Upper lobe of right lung (tissue), 1 donor: ENCODE measurements at places on chromosomes 2 and 18.

DNA sequence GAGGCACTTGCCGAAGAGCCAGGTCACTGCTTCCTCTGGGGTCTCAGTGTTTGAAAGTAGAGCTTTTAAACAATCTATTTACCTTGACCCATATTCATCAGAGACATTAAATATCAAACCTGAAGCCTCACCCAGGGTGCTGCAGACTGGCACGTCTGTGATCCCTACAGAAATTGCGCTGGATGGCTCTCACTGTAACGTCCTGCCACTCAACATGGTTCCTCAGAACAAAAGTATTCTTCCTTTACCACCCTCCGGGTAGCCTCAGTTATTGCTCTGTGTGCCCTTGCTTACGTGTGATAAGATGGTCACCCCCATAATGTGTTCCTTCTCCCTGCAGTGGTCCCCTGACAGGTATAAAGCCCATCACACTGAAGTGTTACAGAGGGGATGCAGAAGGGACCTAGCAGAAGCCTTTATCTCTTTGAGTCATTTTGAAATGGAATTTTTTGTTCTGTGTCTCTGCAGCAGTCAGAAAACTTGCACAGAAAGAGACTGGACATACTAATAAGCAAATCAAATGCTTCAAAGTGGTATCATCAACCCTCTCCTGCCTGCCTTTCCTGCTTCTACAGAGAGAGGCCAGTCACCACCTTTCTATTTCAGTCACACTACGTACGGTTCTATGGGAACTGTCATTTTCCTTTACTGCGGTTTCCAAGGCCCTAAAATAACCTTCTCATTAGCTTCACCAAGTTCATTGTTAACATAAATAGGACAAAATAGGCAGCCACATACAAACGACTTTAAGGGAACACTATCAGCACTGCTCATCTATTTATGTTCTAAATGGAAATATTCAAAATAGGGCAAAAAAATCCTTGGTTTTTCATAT, 86.8 kb downstream of the METTL8 start:
- no peak for DNase-seq

- DNase-seq, result no peak
Observed at GRCh38 chr2:39492095-39492590, 55.1 kb upstream of the MAP4K3 start.

GRCh38 chr2:149873936-149874335, 286.4 kb upstream of the MMADHC start:
- no peak for DNase-seq

GRCh38 chr2:56981554-56981953, 797.8 kb downstream of the CCDC85A start:
- DNase-seq, result no peak

DNA sequence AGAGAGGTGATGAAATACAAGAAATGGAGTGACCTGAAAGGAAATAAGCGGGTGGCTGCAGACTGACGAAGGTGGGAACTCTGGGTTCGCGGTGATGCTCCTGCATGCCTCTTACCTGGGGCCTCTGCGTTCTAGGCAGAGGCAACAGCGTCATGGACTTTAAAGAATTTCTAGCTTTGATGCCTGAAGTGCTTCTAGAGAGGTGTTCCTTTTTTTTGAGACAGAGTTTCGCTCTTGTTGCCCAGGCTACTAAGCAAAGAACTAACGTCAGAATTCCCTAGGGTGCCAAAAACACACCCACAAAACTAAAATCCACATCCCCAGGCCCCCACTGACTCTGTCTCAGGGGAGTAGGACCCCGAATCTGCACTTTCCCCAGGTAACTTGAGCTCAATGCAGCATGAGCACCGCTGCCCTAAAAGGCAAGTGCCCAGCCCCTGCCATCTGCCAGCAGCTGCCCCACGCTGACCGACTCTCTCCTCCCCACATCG, 110.5 kb upstream of the ID2 start:
- no peak for DNase-seq

DNA sequence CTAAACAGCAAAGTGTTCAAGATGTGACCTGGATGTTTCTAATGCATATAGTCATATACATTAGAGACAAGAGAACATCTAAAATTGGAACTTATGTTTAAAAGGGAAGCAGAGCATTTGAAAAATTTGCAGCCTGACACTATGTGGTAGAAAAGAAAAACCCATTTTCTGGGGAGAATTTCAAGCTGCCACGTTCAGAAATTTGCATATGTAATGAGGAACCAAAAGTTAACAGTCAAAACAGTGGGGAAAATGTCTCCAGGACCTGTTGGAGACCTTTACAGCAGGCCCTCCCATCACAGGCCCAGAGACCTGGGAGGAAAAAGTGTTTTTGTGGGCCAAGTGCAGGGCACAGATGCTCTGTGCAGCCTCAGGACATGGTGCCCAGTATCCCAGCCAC, 8.2 kb upstream of the TMEM18 start:
- no peak for DNase-seq

DNA sequence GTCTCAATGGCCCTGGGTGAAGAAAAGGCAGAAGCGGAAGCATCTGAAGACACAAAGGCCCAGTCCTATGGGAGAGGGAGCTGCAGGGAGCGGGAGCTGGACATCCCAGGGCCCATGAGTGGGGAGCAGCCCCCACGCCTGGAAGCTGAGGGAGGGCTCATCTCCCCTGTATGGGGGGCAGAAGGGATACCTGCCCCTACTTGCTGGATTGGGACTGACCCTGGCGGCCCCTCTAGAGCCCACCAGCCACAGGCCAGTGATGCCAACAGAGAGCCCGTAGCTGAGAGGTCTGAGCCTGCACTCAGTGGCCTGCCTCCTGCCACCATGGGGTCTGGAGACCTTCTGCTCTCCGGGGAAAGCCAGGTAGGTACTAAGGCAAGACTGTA, 13.2 kb downstream of the CEP68 start:
- no peak for DNase-seq

- DNase-seq, result no peak
Observed at GRCh38 chr2:205386109-205386508, 296.2 kb upstream of the NRP2 start.
